ENCODE measurements at places on chromosomes 11 and 22. TPM values are rescaled to one million over a fixed set of nuclear protein-coding genes. Genes with fewer than 3 reads are reported as not detected.

The MYRF gene
- total RNA-seq = 15.3 TPM

The FGF4 gene
- total RNA-seq = not detected

The KCNE3 gene
- not detected for total RNA-seq

The FADD gene
- 67.5 TPM for total RNA-seq

The LRRC32 gene
- total RNA-seq = 0.17 TPM

The MUC6 gene
- total RNA-seq = not detected

The CTSW gene
- not detected for total RNA-seq

The MS4A2 gene
- not detected for total RNA-seq

The FOLR1 gene
- 0.14 TPM for total RNA-seq

The CCDC116 gene
- total RNA-seq = not detected

The SIPA1 gene
- 12.9 TPM for total RNA-seq

The KRTAP5-9 gene
- total RNA-seq = 0.09 TPM

The B4GALNT4 gene
- 17.5 TPM for total RNA-seq

The TECTA gene
- 0.05 TPM for total RNA-seq

The ATXN10 gene
- 106 TPM for total RNA-seq

The USH1C gene
- 0.92 TPM for total RNA-seq

The MS4A10 gene
- not detected for total RNA-seq

The HEPHL1 gene
- total RNA-seq = not detected

The GLYATL1 gene
- total RNA-seq = not detected
